Stimulated activated CD4-positive, alpha-beta T cell treated with anti-CD3 and anti-CD28 coated beads, Interleukin-12 subunit alpha, Interleukin-12 subunit beta, amount 100 ng/mL, for 4 hours (primary cell): ENCODE measurements at places on chromosomes 7 and 10.

GRCh38 chr7:142459551-142459963 lies 201.7 kb upstream of the PRSS58 start:
- DNase-seq = no peak

DNA sequence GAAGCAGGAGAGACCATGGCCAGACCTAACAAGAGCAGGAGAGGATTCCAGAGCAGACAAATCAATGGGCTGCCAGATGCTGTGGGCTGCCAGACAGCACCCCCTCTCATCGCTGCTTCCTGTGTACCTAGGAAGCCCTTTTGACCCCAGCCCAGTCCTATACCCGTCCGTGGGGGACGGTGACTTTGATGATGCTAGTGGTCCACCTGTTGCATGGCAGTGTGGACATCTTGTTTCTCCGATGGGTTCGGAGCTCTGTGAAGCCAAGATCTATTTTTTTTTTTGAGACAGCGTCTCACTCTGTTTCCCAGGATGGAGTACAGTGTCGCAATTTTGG lies 18.2 kb upstream of the GDI2 start:
- DNase-seq = no peak

DNA sequence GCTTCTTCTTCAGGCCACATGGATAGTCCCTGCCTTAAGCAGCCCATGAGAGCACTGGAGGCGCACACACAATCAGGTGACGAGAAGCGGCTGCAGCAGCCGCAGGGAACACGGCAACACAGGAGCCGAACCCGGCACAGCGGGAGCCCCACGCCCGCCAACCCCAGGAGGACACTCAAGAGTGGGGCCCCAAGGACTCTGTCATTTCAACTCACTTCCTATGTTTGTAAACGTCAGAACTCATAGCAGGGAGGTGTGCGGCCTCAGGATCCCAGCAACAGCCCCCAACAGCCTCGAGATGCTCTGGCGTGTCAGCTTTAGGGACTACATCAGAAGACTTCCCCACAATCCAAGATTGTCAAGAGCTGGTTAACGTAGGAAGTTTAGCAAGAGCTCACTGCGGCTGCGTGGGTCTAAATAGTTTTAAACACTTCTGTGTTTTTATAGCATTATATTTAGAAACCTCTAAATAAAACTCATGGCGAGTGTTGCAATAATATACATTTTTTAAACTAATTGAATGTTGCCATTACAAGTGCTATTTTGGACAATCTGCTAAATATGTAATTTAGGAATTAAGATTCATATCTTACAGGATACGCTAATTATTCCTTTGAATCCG lies 123.4 kb downstream of the MAD1L1 start:
- no peak for DNase-seq

DNA sequence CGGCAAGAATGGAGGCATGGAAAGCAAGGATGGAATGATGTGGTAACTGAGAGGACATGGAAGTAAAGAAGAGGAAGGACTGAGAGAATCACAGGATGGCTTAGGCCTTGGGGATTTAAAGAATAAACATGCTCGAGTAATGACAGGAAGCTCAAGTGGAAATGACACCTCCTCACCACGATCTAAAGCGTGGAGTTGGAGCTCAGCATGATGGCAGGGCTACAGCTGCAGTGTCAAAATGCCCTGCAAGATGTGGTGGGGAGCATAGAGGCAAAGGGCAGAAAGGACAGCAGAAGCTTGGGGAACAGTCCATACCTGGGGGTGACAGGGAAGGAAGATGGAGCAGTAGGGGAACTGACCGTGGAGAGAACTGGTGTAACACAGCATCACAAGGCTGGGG lies 229.5 kb upstream of the PLXNA4 start:
- DNase-seq = no peak

- peak; percentile 10 for DNase-seq
Observed at GRCh38 chr10:43120929-43121314, 17.3 kb upstream of the CSGALNACT2 start.

DNA sequence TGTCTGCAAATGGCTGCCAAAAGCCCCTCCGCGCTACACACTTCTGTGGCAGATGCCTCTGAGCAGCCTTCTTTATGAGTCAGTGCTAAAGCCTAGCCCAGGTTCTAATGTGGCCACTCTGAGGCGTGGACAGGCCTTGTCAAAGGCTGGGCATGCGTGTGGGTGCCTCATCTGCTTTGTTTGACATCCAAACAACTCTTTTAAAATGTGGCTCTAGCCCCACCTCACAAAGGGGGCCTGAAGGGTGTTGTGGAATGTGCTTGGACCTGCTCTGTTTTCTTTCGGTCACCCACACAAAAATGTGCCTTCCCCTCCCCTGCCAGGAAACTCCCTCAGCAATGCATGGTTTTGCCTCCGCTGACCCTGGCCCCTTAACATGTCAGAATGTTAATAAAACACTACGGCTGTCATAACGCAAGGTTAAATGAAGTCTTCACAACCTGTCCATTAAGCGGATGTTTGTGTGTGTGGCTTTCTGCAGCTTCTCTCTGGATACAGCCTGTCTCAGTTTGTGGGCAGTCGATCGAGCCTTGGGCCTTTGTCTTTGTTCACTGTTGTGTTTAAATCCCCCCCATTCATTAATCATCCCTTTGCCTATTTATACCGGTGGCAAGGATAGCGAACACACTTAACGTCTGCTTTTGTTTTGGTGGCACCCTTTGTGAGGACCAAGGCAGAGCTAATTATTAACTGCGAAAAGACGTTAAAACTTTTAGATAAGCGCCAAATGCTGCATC lies 718.9 kb downstream of the LRMDA start:
- no peak for DNase-seq

GRCh38 chr10:1611936-1612550 lies 125.3 kb downstream of the ADARB2 start:
- DNase-seq = no peak

DNA sequence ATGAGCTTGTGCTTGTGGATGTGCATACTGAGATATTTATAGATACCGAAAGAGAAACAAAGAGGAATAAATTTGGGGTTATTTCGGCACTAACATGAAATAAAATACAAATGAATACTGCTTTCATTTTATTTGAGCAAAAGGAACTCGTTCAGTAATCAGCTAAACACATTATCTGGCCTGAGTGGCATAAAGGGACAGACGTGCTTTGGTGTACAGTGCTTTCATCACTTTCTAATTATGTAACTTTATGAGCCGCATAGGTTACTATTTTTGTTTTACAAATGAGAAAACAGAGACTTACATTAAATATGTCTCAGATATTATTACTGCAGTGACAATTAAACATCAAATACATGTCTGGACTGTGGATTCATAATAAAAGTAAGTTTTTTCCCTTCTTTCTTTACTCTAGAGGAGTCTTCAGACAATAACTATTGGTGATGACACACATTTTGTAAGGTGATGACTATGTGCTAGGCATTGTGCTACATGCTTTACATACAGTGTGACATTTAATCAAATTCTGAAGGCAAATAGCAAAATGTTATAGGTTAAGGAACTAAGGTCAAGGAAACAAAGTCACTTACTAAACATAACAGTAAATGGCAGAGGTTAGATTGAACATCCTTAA lies 503.3 kb downstream of the SORCS1 start:
- DNase-seq = no peak

- no peak for DNase-seq
Observed at GRCh38 chr7:138881579-138882188, 83.7 kb upstream of the ATP6V0A4 start.

GRCh38 chr7:102417105-102417504 lies 16.3 kb upstream of the ORAI2 start:
- DNase-seq = no peak
